Aorta (tissue), 5 donors: ENCODE measurements at places on chromosomes 13 and 19. TPM values are rescaled to one million over a fixed set of nuclear protein-coding genes. Genes with fewer than 3 reads are reported as not detected.

LILRB5 gene
- 48.7 TPM for total RNA-seq

SYNE4 gene
- 1.0 TPM for total RNA-seq

CASP14 gene
- not detected for total RNA-seq

SBK3 gene
- total RNA-seq = not detected

VMAC gene
- 9.2 TPM for total RNA-seq

RFX2 gene
- 26.1 TPM for total RNA-seq

OLFM4 gene
- total RNA-seq = 0.39 TPM

PLIN4 gene
- 5.7 TPM for total RNA-seq

TTC9B gene
- not detected for total RNA-seq

FBXL12 gene
- 29.1 TPM for total RNA-seq

GRCh38 chr13:78030341-78030896 is 111.8 kb upstream of the EDNRB start:
- no peak for DNase-seq

DNA sequence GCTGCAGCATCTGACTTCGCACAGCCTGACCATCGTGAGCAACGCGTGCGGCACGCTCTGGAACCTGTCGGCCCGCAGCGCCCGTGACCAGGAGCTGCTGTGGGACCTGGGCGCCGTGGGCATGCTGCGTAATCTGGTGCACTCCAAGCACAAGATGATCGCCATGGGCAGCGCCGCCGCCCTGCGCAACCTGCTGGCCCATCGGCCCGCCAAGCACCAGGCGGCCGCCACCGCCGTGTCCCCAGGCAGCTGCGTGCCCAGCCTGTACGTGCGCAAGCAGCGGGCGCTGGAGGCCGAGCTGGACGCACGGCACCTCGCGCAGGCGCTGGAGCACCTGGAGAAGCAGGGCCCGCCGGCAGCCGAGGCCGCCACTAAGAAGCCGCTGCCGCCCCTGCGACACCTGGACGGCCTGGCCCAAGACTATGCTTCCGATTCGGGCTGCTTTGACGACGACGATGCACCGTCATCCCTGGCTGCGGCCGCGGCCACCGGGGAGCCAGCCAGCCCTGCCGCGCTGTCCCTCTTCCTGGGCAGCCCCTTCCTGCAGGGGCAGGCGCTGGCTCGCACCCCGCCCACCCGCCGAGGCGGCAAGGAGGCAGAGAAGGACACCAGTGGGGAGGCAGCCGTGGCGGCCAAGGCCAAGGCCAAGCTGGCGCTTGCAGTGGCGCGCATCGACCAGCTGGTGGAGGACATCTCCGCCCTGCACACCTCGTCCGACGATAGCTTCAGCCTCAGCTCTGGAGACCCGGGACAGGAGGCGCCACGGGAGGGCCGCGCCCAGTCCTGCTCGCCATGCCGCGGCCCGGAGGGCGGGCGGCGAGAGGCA is 13.6 kb downstream of the C19orf25 start:
- no peak for DNase-seq

DNA sequence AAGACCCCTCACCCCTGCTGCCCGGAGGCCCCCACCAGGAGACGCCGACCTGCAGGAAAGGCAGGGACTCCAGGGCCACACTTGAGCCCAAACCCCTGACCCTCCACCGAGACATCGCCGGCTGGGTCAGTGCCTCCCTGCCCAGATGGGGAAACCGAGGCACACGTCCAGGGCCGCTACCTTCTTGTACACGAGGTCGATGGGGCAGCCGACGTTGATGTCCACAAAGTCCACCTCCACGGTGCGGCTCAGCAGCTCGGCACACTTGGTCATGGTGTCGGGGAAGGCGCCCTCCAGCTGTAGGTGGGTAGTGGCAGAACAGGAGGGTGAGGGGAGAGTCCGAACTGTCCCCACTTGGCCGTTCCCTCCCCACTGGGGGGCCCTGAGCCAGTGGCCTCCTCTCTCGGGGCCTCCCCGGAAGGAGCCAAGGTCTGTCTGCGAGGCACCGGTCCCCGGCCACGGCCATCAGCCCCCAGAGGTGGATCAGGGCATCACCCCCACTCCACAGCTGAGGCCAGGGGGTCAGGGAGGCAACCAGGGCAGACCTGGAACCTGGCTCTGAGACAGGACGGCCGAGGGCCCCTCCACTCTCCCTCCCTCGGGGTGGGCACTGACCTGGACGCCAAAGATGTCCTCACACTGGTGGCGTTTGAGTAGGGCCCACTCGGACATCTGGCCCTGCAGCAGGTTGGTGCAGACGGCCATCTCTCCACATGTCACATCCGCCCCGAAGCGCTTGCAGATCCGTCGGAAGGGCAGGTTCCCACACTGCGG is 3.0 kb upstream of the PRR22 start:
- no peak for DNase-seq

DNA sequence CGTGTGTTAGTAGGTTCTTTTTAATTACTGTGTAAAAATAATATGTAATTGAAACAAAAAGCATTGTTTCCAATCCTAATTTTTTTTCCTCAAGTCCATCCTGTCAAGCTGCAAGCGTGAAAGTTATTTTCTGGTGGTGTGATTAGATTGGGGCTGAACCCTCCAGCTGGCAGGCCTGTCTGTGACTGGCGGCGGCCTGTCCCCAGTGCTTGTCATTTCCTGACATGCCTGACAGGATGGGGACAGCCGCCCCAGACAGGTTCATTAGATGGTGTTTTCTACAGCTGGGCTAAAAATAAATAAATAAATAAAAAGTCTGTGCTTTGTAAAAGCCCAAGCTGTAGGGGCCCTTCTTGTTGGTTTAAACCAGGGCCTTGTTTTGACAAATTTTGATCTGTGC is 53.7 kb upstream of the MAB21L1 start:
- no peak for DNase-seq

DNA sequence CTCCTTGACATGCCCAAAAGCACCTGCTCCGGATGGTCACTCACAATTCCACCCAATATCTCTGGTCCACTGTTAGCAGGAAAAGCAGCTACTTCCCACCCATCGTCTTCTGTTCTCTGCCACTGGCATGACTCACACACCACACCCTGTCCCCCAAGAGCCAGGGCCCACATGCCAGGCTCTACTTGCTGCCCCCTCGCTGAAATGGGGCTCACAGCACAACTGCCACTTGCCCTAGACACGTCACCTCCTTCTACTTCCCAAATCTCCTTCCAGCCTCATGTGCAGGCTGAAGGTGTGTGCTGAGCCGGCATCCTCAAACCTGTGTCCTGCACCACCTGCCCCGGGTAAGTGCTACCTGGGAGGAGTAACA is 65.0 kb downstream of the TBC1D4 start:
- no peak for DNase-seq

- DNase-seq = no peak
These were observed 208.9 kb downstream of the DCT start for GRCh38 chr13:94270556-94270955.

- DNase-seq = no peak
These were observed 33.3 kb downstream of the BLOC1S3 start for GRCh38 chr19:45211751-45212381.

GRCh38 chr13:31011901-31012654 is 79.6 kb downstream of the TEX26 start:
- DNase-seq = no peak

- DNase-seq = no peak
These were observed 50.9 kb downstream of the SOX21 start for GRCh38 chr13:94661406-94661805.

GRCh38 chr13:26698392-26699196 is 62.0 kb downstream of the GPR12 start:
- peak; percentile 85 for DNase-seq

DNA sequence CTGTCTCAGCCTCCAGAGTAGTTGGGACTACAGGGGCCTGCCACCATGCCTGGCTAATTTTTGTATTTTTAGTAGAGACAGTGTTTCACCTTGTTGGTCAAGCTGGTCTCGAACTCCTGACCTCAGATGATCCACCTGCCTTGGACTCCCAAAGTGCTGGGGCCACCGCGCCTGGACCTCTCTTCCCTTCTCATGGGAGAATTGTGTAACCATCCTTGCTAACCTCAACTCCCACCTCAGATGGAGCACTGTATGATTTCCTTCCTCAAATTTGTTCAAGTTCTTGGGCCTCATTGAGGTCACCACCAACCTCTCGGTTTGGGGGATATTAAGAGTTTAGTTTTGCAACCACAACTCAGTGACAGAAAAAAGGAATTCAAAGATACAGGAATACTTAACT is 10.7 kb downstream of the LILRA5 start:
- DNase-seq = no peak

- DNase-seq = no peak
These were observed 50.6 kb upstream of the GAS6 start for GRCh38 chr13:113914333-113915011.

DNA sequence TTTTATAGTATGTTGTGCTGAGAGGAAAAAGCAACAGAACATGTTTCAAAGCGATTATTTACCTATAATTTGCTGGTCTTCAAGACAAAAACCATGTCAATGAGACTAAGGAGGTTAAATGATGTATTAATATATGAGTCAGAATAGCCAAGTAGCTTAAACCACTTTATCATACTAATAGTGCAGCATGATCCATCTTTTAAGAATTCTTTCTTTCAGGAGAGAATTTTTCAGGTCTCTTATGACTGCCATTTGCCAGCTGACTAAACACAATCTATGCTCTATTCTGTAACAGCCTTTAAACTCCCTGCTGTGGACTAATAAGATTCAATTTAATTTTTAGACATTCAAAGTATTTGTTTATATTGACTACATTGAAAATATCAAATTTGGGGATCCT is 93.7 kb downstream of the TRPC4 start:
- no peak for DNase-seq

DNA sequence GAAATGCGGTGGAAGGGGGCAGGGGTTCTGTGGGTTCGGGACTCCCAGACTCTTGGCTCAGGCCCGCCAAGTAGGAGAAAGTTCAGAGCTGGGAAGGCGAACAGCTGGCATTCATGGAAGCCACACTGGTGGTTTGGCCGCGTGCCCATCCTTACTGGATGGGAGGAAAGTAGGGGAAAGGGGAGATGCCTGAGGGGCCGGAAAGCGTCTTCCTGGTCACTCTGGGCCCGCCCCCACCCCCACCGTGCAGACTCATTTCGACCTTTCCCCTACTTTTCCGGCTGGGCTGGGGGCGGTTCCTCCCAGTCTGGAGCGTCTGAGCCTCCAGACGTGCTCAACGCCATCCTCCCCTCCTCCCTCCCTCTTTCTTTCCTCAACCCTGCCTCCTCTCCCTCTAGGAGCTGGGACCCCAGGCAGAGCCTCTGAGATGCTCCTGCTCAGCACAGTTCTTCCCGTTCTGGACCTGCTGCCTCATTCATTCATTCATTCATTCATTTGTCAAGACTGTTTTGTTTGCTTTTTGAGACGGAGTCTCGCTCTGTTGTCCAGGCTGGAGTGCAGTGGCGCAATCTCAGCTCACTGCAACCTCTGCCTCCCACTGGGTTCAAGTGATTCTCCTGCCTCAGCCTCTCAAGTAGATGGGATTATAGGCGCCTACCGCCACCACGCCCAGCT is 3.5 kb downstream of the ANGPTL4 start:
- DNase-seq = peak; percentile 89

DNA sequence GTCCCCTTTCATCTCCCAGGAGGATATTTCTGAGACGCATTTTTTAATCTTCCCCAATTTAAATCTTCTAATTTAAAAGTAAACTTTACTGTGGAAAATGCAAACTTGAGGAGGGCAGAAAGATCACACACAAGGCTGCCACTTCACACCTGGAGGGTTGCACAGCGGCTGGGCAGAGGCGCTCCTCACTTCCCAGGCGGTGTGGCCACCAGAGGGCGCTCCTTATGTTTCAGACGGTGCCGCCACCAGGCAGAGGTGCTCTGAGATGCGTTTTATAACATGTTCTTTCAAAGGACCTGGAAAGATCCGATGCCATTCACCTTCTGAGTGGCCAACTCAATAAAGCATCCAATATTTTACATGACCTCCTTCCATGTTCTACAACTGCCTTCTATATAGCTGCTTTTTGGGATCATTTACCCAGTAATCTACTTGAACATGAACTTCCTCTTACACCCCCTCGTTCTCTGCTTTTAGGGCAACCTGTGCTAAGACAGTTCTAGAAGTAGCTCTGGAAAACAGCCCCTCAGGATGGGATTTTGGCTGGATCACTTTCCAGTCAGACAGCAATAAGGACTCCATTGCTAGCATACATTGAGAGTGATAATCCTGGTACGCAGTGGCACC is 14.8 kb upstream of the MTUS2 start:
- DNase-seq = peak; percentile 71

- DNase-seq = no peak
These were observed 5.6 kb downstream of the CDADC1 start for GRCh38 chr13:49253310-49253709.

GRCh38 chr19:50759886-50760285 is 10.4 kb upstream of the GPR32 start:
- no peak for DNase-seq

GRCh38 chr13:43116242-43116641 is 92.9 kb downstream of the DNAJC15 start:
- no peak for DNase-seq

DNA sequence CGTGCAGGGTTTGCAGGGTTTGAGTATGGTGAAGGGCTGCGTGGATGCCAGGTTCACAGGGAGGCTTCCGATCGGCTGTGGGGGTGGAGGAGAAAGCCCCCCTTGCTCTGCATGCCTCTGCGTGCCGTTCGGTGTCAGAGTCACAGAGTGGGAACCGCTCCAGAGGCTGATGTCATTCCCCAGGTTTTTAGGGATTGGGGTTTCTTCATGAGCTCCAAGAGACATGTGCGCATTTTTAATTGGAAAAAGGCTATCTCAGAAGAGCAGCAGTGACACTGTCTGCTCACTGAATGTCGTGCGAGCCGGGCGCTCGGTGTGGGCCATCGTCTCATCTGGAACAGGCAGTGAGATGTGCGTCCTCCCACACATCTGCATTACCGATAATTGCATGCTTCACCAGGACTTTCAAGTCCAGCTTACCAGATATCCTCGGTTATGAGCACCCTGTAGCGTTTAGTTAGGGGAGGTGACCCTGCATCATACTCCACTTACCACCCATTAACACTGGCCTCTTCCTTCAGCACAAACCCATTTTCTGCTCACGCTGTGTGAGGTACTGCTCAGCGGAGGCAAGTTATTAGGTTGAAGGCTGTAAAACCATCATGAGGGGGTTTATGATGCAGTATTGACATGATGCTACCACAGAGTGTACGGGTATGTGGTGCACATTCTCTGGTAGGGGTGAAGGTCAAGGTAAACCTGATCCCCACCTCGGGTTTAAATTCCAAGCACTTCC is 1.7 kb downstream of the MCF2L start:
- peak; percentile 52 for DNase-seq

DNA sequence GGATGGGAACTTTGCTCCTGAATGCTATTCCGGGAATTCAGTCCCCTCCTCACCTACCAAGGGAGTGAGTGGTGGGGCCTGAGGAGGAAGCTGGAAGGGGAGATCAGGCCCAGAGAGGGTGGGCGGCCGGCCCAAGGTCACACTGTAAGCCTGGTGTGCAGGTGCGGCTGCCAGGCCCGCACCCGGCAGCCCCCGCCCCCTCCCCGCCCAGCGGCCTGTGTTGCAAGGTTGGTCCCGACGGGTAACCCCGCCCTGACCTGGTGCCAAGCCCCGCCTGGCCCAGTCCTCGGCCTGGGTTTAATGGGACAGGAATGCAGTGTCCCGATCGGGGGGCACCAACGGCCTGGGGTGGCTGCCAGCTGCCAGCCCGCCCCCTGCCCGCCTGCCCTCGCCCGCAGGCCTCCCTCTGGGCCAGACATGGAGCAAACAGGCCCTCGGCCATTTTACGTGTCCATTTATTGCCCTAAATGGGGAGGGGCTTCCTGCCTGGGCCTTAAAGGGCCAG is 5.5 kb downstream of the ZBTB7A start:
- peak; percentile 95 for DNase-seq

- no peak for DNase-seq
These were observed 1422.4 kb upstream of the MIR17HG start for GRCh38 chr13:89925107-89925506.

GRCh38 chr13:39552246-39552645 is 50.7 kb downstream of the LHFPL6 start:
- DNase-seq = no peak
